ENCODE measurements at places on chromosomes 1 and 21.

DNA sequence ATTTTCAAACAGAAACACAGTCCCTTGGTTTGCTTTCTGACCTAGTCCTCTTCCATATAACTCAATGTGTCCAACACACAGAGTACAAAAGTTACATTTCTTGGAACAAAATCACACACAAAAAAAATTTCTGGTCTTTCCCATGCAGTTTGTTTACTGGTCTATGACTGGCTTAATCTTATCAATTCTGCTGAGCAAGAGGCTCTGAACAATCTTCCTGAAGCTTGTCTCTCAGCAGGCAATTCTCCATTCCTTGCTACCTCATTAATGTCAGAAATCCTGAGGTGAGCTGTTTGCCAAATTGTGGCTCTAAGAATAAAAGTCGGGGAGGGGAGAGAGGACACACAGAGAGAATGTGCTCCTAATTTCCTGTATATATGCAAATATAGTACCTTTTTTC lies 423.6 kb downstream of the HLX start:
- H3K36me3 ChIP-seq, result no peaks in the 10 kb centered on the region
- no peak overlapping the region for H3K4me3 ChIP-seq
- DNase-seq, result no peak
- H3K4me1 ChIP-seq, result no peaks in the 10 kb centered on the region
- no peak overlapping the region for H3K27ac ChIP-seq
- no peaks in the 10 kb centered on the region for H3K27me3 ChIP-seq

GRCh38 chr1:61432616-61433388 lies 292.1 kb downstream of the TM2D1 start:
- no peak overlapping the region for H3K4me3 ChIP-seq
- H3K27me3 ChIP-seq, result no peaks in the 10 kb centered on the region
- DNase-seq, result no peak
- H3K36me3 ChIP-seq, result no peaks in the 10 kb centered on the region
- H3K4me1 ChIP-seq, result peaks cover 3% of the 10 kb centered on the region
- H3K27ac ChIP-seq, result no peak overlapping the region

GRCh38 chr1:8693107-8693506 lies 124.3 kb downstream of the RERE start:
- no peaks in the 10 kb centered on the region for H3K36me3 ChIP-seq
- H3K4me3 ChIP-seq, result no peak overlapping the region
- no peak for DNase-seq
- H3K27me3 ChIP-seq, result no peaks in the 10 kb centered on the region

- DNase-seq, result no peak
- no peak overlapping the region for H3K27ac ChIP-seq
- H3K27me3 ChIP-seq, result no peaks in the 10 kb centered on the region
- no peaks in the 10 kb centered on the region for H3K4me1 ChIP-seq
- H3K4me3 ChIP-seq, result no peak overlapping the region
Measured at GRCh38 chr1:217982331-217983050, 302.6 kb upstream of the RRP15 start.

GRCh38 chr1:39894884-39895495 lies 6.7 kb downstream of the MYCL start:
- no peaks in the 10 kb centered on the region for H3K27me3 ChIP-seq
- no peak for DNase-seq
- no peaks in the 10 kb centered on the region for H3K36me3 ChIP-seq
- peaks cover 24% of the 10 kb centered on the region for H3K4me1 ChIP-seq
- peak overlapping the region; percentile 7 for H3K27ac ChIP-seq
- no peak overlapping the region for H3K4me3 ChIP-seq

GRCh38 chr21:37435120-37435519 lies 68.5 kb downstream of the DYRK1A start:
- H3K4me3 ChIP-seq, result no peak overlapping the region
- no peaks in the 10 kb centered on the region for H3K27me3 ChIP-seq

GRCh38 chr1:11691928-11692711 lies 610 bp downstream of the DRAXIN start:
- no peak for DNase-seq
- peak overlapping the region; percentile 38 for H3K4me3 ChIP-seq
- H3K27me3 ChIP-seq, result peaks cover 29% of the 10 kb centered on the region

DNA sequence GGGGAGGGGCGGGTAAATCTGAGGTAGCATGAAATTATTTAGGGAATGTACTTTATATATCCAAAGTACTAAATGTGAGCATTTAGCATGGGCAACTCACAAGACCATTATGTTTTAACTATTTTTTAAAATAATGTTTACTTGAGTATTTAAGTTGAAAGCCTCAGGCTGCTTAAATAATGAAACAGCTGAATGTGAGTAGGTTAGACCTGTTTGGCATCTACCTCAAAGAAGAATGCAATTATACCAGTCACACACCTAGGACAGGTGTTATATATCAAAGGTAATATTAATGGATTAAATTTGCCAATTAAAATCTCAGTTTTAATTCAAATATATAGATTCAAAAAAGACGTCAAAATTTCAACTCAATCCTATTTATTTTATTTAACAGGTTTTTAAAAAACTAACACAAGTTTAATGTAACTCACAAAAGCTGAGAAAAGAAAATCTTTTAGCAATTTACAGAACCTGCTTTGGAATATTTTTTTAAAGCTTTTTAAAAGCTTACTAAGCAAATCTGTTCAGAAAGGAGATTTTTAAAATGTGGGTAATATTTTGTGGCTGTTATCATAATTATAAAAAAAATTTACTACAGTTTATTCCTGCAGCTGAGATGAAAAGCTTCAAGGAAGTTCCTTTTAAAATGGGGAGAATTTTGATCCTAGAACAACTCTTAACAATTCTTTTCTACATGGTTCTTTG lies 104.6 kb upstream of the LBR start:
- DNase-seq, result no peak
- no peaks in the 10 kb centered on the region for H3K36me3 ChIP-seq
- H3K4me1 ChIP-seq, result no peaks in the 10 kb centered on the region

- peaks cover 41% of the 10 kb centered on the region for H3K4me1 ChIP-seq
- DNase-seq, result no peak
- H3K36me3 ChIP-seq, result no peaks in the 10 kb centered on the region
- H3K27ac ChIP-seq, result peak overlapping the region; percentile 95
Measured at GRCh38 chr1:8059161-8059622, 33.1 kb upstream of the ERRFI1 start.

All from RWPE2 (cell line).